ENCODE measurements at places on chromosomes 6 and 20.

GRCh38 chr6:149899486-149899885, 1.6 kb upstream of the RAET1E start:
- no peak for DNase-seq

- DNase-seq, result no peak
These were observed 52.6 kb downstream of the ANKRD60 start for GRCh38 chr20:58175836-58176235.

GRCh38 chr20:40945754-40946450, 82.7 kb upstream of the TOP1 start:
- peak; percentile 58 for DNase-seq

DNA sequence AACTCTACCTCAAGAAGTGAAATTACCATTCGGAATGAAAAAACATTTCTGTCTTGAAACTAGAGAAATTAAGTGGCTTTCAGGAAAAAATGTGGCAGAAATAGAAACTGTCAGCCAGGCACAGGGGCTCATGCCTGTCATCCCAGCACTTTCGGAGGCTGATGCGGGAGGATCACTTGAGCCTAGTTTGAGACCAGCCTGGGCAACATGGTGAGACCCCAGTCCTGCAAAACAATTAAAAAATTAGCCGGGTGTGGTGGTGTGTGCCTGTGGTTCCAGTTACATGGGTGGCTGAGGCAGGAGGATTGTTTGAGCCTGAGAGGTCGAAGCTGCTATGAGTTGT, 7.1 kb upstream of the TMEM181 start:
- no peak for DNase-seq

DNA sequence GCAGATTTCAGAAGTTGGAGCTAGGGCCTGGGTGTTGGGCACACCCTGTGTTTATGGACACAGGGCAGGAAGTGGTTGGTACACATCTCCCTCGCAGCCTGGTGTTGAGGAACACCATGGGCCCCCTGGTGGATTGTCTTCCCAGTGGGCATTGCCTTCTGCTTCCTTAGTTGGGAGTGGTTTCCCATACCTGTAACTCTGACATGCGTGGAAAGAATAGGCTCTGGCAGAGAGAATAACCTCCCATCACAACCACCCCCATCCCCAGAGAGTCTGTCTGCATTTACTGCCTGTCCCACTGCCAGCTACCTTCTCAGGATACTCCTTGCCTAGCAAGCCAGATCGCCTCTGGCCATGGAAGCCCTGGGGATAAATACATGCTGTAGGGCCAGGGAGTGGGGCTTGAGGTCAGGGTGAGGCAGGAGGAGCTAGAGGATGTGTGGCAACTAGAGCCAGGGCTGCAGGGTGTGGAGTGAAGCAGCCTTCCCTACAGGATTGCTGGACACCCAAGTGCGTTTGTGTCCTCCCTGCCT, 14.7 kb downstream of the LRRC73 start:
- no peak for DNase-seq

- DNase-seq, result peak; percentile 46
These were observed 45.8 kb upstream of the ARID1B start for GRCh38 chr6:156731396-156731795.

DNA sequence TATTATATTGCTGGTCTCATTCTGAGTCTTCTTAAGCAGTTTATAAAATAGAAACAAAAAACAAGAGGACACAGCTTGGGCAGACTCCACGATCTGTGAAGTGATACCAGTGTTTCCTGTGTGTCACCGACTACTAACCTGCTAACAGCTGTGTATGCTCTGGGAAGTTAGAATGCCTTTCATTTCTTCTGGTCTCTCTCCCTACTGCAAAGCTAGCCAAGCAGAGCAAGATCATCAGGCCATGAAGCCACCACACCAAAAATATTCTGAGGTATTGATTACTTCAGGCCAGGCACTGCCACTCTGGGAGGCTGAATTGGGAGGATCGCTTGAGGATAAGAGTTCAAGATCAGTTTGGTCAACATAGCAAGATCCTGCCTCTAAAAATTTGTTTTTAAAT, 46.9 kb upstream of the SMIM29 start:
- DNase-seq, result no peak

GRCh38 chr6:129031051-129031599, 148.2 kb downstream of the LAMA2 start:
- DNase-seq, result no peak

DNA sequence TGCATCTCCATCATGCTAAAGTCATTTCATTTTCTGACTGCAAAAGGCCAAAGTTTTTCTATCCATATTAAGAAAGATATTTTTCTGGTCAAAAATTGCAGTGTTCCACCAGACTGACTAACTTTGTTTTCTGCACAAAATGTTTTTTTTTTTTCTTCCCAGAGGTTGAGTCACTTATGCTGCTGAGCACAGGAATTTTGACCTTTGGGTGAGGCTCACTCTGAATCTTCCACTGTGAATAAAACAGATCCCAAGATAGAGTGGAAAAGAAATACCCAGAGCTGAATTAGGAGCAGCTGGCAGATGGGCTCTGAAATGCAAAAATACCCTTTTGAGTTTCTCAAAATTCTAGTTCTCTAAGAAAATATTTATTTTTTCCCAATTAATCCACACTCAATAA, 996.8 kb downstream of the KIF16B start:
- DNase-seq, result no peak
